ENCODE measurements at places on chromosomes 4 and X.

DNA sequence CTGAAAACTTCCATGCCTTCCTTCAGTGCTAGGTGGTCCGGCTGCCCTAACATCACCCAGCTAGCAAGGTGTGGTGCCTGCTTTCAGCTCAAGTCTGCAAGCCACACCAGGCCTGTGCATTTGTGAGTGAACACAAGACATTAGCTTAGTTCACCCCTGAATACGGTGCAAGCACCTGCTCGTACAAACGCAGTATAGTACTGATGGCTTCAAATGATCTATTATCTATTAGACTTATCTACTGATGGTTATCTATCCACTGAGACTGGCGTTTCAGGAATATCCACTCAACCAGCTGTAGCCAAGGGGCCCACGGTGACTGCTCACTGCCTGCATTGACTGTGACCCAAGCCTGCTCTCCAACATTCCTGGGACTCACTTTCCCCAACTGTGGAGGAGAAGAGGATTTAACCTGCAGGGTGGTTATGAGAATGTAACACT is 155.9 kb downstream of the SHOX start:
- no peak for DNase-seq

DNA sequence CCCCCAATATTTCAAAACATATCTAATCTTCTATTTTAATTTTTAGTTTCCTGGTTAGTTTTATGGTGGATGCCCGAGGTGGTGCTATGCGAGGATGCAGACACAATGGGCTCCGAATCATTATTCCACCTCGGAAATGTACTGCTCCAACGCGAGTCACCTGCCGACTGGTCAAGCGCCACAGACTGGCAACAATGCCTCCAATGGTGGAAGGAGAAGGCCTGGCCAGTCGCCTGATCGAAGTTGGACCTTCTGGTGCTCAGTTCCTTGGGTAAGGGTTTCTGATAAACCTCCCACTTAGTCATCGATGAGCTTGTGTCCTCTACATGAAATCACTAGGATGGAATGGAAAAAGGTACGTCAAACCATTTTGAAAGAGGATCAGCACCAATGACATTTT is 280.7 kb downstream of the ANK2 start:
- DNase-seq: no peak

GRCh38 chr4:139560406-139561104 is 4.5 kb upstream of the SETD7 start:
- no peak for DNase-seq

GRCh38 chrX:128634754-128635153 is 582.6 kb upstream of the ACTRT1 start:
- DNase-seq: no peak

GRCh38 chrX:50691820-50692219 is 122.2 kb downstream of the SHROOM4 start:
- DNase-seq: no peak

- peak; percentile 62 for DNase-seq
These were observed at the start of gene SPIN2B for GRCh38 chrX:57121162-57121755. TSS of gene SPIN2B (minus strand) at chrX:57121548.

GRCh38 chr4:154030746-154031145 is 241.9 kb upstream of the SFRP2 start:
- no peak for DNase-seq

DNA sequence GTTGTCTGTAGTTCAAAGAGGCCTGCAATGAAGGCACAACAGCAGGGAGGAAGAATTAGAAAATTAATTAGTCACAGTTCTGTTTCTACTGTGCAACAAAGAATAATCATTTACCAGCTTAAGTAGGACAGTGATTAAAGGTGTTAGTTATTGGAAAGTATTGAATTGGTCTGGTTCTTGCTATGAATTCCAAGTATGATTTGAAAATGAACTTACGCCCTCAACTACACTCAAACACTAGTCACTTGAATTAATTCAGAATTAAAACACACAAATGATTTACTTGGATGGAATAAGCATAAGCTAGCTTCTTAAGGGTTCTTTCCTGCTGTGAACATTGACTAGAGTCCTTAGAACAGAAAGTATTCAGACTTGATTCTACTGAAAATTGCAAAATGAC is 69.9 kb upstream of the EXOC1L start:
- DNase-seq: no peak

DNA sequence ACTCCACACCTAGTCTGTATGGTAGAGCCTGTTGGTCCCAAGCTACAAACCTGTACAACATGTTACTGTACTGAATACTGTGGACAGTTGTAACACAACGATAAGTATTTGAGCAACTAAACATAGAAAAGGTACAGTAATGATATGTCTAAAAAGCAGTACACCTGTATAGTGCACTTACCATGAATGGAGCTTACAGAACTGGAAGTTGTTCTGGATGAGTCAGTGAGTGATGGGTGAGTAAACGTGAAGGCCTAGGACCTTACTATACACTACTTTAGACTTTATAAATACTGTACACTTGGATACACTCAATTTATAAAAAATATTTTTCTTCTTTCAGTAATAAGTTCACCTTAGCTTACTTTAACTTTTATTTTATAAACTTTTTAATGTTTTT is 104.0 kb downstream of the TMA16 start:
- no peak for DNase-seq

- DNase-seq: no peak
These were observed 1.5 kb downstream of the P2RY8 start for GRCh38 chrX:1535241-1536041.

GRCh38 chrX:128805236-128805635 is 718.1 kb downstream of the SMARCA1 start:
- DNase-seq: no peak

DNA sequence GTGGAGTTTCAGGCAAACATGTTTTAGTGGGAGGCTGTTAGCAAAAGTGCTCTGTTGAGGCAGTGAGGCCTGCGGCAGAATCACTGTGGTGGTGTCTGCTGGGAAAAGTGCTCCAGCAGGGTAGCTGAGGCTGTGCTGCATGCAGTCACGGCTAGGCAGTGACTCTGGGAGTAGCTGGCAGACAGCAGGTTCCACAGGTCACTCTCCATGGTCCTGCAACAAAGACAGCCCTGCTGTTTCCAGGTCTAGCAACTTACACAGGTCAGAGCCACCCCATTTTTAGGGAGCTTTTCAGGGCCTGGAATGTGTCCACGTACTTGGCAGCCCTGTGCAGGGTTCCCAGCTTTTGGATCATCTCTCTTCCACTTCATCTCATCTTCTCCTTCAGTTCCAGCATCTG is 184.3 kb downstream of the NAA11 start:
- DNase-seq: no peak

- DNase-seq: no peak
These were observed 23.1 kb upstream of the SLC6A14 start for GRCh38 chrX:116413273-116413672.

GRCh38 chr4:164108971-164109370 is 614.5 kb downstream of the TMA16 start:
- no peak for DNase-seq

DNA sequence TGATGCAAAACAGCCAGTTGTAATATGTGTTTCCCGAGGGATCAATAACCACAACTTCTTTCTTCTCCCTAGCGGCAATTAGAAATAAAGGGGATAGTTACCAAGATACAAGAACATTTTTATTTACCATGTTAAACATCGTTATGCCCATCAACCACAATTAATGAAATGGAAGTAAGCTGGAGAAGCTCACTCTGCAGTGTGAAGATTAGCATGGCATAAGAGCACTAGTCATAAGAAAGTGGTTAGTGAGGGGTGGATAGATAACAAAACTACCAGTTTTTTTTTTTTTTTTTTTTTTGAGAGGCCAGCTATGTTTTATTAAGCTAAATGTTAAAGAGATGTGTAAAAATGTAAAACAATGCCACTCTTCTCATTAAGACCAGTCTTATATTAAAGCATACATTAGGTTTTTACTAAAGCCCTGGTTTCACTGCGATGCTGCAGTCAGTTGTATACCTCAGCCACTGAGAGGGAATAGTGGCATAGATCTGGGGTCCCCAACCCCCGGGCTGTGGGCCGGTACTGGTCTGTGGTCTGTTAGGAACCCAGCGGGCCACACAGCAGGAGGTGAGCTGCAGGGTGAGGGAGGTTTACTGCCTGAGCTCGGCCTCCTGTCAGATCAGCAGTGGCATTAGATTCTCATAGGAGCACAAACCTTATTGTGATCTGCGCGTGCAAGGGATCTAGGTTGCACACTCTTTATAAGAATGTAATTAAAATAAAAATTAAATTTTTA is 27.9 kb upstream of the NFXL1 start:
- no peak for DNase-seq

DNA sequence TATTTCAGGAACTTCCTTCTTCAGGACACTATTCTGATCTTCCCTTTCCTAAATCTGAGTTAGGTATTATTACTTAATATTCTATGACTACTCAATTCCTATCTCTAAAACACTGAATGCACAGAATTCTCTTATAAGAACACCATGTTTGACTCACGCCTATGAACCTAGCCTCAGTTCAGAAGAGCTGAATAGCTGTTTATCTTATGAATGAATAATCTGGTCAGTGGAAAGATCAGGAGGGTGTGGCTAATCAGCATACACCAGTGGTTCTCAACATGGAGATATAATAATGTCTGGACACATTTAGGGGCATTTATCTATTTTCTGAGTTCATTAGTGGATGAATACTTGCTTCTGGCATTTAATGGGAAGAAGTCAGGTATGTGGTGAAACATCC is 24.2 kb downstream of the EPHA5 start:
- DNase-seq: no peak

- no peak for DNase-seq
These were observed 60.6 kb downstream of the GABRA2 start for GRCh38 chr4:46329118-46329976.

DNA sequence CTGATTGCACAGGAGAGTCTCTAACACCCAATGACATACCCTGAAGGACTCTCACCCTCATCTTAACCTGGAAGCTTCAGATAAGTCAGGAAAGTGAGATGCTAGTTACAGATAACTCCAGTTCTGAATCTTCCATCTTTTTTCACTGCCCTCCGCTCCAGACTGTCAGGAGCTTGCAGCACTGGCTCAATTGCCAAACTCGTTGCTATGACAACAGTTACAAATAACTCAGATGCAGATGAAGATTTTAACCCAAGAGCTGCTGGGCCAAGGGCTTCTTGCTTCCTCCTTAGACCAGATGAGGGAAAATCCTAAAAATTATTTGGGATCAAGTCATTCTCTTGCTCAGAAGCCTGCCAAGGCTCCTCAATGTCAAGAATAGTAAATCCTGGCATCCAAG is 109.1 kb upstream of the HUWE1 start:
- no peak for DNase-seq

Measured in activated CD8-positive, alpha-beta memory T cell treated with anti-CD3 and anti-CD28 coated beads for 4 hours (primary cell).